Smooth muscle cell of the pulmonary artery (primary cell): ENCODE measurements at places on chromosomes 2 and 18. TPM values are rescaled to one million over a fixed set of nuclear protein-coding genes. Genes with fewer than 3 reads are reported as not detected.

Gene SERPINB5
- 0.07 TPM in 1 of 2 replicates, not detected in the other for total RNA-seq

Gene NDUFAF7
- 15.5 and 15.9 TPM in 2 replicates for total RNA-seq

Gene DPP4
- 39.1 and 50.5 TPM in 2 replicates for total RNA-seq

Gene RNF152
- 36.8 and 68.2 TPM in 2 replicates for total RNA-seq

Gene TSPYL6
- total RNA-seq, result not detected in 2 replicates

Gene KANSL1L
- total RNA-seq, result 20.2 and 20.5 TPM in 2 replicates

Gene HAAO
- 0.85 TPM in 1 of 2 replicates, not detected in the other for total RNA-seq

Gene LRATD1
- total RNA-seq, result 0.07 and 0.13 TPM in 2 replicates

Gene IL1B
- 2.6 and 11.9 TPM in 2 replicates for total RNA-seq

Gene CXCR1
- not detected in 2 replicates for total RNA-seq

Gene EPAS1
- 161 and 219 TPM in 2 replicates for total RNA-seq

Gene ACTR1B
- total RNA-seq, result 61.6 and 72.0 TPM in 2 replicates

Gene SLC38A11
- total RNA-seq, result 0.13 and 0.83 TPM in 2 replicates

Gene NEUROD1
- total RNA-seq, result not detected in 2 replicates

Gene RELCH
- 38.4 and 45.0 TPM in 2 replicates for total RNA-seq

Gene SLC23A3
- total RNA-seq, result 2.9 and 8.1 TPM in 2 replicates

Gene EVX2
- total RNA-seq, result not detected in 2 replicates

Gene MAL
- not detected in 2 replicates for total RNA-seq

Gene GKN1
- total RNA-seq, result not detected in 2 replicates

Gene ST8SIA3
- not detected in 2 replicates for total RNA-seq

Gene WIPF1
- 16.9 and 20.5 TPM in 2 replicates for total RNA-seq

Gene CYP27C1
- under 0.01 and 0.13 TPM in 2 replicates for total RNA-seq

Gene GTF2A1L
- total RNA-seq, result 1.4 and 3.8 TPM in 2 replicates

Gene TDRD15
- not detected in 2 replicates for total RNA-seq

Gene EMILIN2
- total RNA-seq, result 3.4 and 7.6 TPM in 2 replicates

Gene CYP26B1
- 1.1 and 4.9 TPM in 2 replicates for total RNA-seq

Gene LHCGR
- not detected in 2 replicates for total RNA-seq
